ENCODE measurements at places on chromosomes 11 and 22. TPM values are rescaled to one million over a fixed set of nuclear protein-coding genes. Genes with fewer than 3 reads are reported as not detected.

The CRYBA4 gene
- total RNA-seq, result not detected

DNA sequence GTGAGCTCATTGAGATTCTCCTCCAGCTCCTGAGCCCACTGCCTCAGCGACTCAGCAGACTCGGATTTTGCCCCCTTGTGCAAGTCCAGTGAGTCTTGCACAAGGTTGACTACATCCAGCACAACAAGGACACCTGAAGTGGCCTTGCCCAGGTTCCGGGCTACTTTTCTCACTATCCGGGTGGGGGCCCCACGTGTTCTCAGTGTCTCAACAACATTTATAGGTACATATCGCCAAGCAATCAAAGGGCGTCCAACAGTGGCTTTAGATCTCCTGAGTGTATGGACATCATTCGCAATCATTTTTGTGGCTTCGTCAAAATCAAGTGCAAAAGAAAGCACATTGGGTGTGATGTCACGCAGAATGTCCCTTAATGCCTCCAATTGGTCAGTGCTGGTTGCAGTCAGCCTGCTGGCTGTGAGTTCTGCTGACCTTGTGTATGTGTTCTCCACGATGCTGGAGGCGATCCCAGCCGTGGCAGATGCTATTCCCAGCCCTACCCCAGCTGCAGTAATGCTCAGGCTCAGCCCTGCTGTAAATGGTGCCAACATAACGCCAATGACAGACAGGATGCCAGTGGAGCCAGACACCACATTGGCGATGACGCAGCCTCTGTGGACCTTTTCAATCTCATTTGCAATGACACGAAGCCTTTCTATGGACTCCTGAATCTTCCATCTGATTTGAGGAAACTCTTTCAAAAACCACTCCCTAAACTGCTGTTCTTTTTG lies 10.3 kb downstream of the APOL4 start:
- DNase-seq, result peak; percentile 95

- DNase-seq, result no peak
Measured at GRCh38 chr11:794766-795633, 3.1 kb downstream of the SLC25A22 start.

The C11orf87 gene
- 0.05 TPM for total RNA-seq

The MUC5AC gene
- not detected for total RNA-seq

GRCh38 chr11:117384045-117384444 lies 56.4 kb downstream of the CEP164 start:
- DNase-seq, result peak; percentile 51

GRCh38 chr11:95576146-95576845 lies 213.3 kb downstream of the FAM76B start:
- no peak for DNase-seq

The PDE3B gene
- total RNA-seq, result 0.03 TPM

DNA sequence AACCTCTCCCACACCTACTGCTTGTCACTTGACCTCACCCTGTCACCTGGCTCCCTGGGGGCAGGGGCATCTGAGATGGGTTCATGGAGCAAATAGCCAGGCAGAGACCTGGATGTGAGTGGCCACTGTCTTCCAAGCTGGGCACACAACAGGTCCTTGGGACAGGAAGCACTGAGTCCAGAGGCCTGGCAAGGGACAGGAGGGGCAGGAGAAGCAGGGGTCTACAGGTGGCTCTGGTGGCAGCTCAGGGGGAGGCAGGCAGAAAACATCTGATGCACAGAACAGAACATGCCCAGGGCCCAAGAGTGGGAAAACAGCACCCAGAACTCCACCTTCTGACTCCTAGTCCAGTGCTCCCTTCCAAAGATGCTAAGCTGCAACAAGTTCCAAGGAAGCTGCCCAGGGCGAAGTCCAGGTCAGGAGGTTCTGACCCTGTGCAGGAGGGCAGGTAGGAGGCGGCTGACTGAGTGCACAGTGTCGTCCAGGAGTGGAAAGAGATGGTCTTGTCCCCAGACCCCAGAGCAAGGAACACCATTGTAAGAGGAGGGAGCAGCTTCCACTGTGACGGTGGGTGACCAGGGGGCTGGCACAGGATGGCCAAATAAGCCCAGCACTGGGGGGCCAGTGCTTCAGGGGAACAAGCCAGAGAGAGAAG lies 3.5 kb downstream of the TNFRSF13C start:
- no peak for DNase-seq

GRCh38 chr11:3664032-3664630 lies 7.1 kb downstream of the CHRNA10 start:
- DNase-seq, result no peak

- DNase-seq, result no peak
Measured at GRCh38 chr22:41768430-41768829, 32.0 kb upstream of the CCDC134 start.

- no peak for DNase-seq
Measured at GRCh38 chr22:24413736-24414385, 13.5 kb upstream of the ADORA2A start.

DNA sequence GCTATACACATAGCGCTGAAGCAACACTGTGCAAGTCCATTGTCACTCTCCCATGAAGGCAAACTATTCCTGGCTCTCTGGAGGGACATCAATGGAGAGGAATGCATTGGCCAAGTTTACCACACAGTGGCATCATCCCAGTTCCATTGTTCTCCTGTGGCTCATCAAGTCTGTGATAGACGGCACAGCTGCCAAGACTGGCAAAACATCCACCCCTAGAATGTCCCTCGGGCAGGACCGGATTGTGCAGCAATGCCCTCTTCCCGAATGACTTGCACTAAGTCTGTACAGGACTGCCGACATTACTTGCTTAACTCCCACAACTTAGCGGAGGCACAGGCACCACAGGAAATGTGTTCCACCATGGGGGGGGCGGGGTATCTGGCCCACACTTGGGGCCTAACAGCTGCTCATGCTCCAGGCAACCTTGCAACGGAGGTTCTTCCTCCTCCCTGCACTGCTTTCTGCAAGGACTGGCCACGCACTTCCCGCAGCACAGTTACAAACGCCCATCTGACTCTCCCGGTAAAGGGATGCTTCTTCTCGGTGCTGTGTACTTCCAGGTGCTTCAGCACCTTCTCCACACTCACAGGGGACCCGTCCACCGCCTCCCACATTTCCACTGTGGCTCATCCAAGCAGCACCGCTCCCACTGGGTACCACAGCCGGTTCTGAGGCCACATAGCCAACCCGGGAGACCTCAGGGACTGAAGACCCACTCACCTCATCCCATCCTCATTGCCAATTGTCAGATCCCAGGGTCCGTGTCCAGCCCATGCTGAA lies 1309.6 kb upstream of the RAG2 start:
- DNase-seq, result peak; percentile 71

Measured in myocyte (in vitro differentiated cells).